ENCODE measurements at places on chromosomes 3 and 15.
A peak's percentile ranks its signal among the peaks of the same experiment; 100 is the strongest.

GRCh38 chr15:89976246-89976600, 24.9 kb upstream of the ZNF710 start:
- DNase-seq, result peak; percentile 61

- no peak for DNase-seq
Measured at GRCh38 chr15:51060030-51060673, 34.6 kb downstream of the TNFAIP8L3 start.

- DNase-seq, result peak; percentile 27
Measured at GRCh38 chr3:97823046-97824004, 1.5 kb downstream of the CRYBG3 start.

DNA sequence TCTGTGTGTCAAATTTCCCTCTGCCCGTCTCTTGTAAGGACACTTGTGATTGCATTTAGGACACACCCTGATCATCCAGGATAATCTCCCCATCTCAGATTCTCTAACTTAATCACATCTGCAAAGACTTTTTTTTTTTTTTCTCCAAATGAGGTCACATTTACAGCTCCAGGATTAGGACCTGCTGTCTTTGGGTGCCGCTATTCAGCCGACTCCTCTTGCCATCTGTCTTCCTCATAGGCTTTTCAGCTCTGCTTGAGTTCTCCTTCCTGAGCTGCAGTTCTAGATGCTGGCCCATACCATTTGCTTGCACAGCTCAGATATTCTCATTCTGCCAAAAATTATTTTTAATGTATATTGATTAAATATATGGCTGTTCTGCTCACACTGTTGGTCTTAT, 94.3 kb upstream of the TLE3 start:
- no peak for DNase-seq

- no peak for DNase-seq
Measured at GRCh38 chr15:59906046-59906445, 98.1 kb upstream of the FOXB1 start.

DNA sequence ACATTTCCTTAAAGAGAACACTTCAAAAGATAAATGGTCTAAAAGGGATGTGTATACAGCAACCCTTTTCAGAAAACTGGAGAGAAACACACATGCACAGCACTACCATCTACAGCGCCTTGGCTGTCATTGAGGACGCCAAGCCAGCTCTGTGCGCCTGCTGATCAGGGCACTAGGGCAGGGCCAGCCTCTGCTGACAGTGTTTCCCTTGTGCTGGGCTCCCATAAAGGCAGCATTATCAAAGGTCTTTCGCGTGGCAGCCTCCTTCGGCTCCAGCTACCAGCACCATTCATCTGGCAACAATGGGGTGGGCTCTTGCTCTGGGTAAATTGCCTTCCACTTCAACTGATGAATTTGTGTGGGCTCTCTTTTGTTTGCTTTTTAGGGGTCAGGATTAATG, 53.4 kb downstream of the LDHAL6B start:
- no peak for DNase-seq

DNA sequence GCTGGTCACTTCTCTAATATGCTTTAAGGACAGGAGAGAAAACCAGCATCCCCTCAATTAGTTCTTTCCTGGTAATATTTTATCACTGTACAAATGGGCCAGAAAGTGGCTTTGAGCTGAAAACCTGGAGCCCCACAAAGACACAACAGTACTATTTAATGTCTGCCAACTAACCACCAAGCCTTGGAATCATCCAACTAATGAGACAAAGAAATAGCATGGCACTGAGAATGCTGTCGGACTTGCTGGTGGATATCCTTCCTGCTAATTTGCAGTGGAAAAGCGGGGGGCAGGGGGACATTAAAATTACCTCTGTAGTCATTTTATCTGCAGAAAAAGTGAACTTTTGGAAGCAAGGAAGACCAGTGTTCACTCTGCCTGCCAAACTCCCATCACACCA, 288.5 kb downstream of the KBTBD8 start:
- no peak for DNase-seq

DNA sequence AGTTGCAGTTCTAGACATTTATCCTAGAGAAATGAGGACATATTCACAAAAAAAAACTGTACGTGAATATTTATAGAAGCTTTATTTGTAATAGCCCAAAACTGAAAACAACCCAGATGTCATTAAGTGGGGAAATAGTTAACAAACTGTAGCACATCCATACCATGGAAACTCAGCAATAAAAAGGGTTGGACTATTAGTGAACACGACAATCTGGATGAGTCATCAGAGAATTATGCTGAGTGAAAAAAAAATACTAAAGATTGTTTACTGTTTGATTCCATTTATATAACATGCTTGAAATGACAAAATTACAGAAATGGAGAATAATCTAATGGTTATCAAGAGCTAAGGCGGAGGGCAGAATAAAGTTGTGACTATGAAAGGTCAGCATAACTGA, 59.5 kb downstream of the CPA3 start:
- DNase-seq, result no peak

GRCh38 chr15:93467337-93467736, 378.3 kb upstream of the RGMA start:
- DNase-seq, result no peak

- peak; percentile 74 for DNase-seq
Measured at GRCh38 chr3:42192334-42193200, 73.4 kb downstream of the CCK start.

- peak; percentile 9 for DNase-seq
Measured at GRCh38 chr3:25899352-25900101, 109.6 kb downstream of the OXSM start.

- DNase-seq, result no peak
Measured at GRCh38 chr3:25130724-25131520, 297.1 kb upstream of the RARB start.

GRCh38 chr3:114126461-114126860, 52.4 kb downstream of the DRD3 start:
- DNase-seq, result no peak
